Posterior vena cava (tissue), 2 donors: ENCODE measurements at places on chromosomes 6 and 20. TPM values are rescaled to one million over a fixed set of nuclear protein-coding genes. Genes with fewer than 3 reads are reported as not detected.
A peak's percentile ranks its signal among the peaks of the same experiment; 100 is the strongest.

DNA sequence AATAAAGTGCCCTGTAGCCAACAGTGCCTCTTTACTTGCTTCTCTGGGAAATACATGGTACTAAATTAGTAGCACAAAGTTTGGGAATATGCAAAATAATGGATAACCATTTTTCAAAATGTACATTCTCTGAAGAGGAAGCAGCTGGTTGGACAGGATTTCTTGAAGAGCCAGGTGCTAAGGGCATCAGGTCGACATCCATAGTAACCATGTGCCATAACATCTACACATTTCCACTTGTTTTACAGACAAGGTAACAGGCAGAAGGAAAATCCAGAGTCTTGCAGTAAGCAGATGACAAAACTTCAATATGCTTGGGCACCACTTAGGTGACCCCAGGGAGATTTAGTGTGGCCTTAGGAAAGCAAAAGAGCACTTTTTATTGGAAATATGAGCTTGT is 36.5 kb upstream of the SMIM28 start:
- no peak for DNase-seq

GRCh38 chr6:68834551-68834950 is 199.5 kb downstream of the ADGRB3 start:
- DNase-seq = no peak

- no peak for DNase-seq
These were observed 10.2 kb downstream of the DLL1 start for GRCh38 chr6:170280689-170281045.

- DNase-seq = no peak
These were observed 19.4 kb downstream of the MAP3K5 start for GRCh38 chr6:136772685-136773472.

GRCh38 chr20:986733-987355 is 15.3 kb downstream of the RSPO4 start:
- no peak for DNase-seq

DNA sequence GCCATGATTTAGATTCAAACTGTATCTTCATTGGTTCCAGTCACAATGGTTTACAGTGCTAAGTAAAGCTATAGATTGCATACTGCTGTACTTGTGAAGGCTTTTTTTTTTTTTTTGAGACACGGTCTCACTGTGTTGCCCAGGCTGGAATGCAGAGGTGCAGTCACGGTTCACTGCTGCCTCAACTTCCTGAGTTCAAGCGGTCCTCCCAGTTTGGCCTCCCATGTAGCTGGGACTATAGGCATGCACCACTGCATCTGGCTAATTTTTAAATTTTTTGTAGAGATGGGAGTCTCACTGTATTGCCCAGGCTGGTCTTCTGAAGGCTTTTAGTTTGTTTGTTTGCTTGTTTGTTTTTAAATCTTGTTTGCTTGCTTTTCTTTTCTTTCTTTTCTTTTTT is 24.9 kb downstream of the ITCH start:
- no peak for DNase-seq

DNA sequence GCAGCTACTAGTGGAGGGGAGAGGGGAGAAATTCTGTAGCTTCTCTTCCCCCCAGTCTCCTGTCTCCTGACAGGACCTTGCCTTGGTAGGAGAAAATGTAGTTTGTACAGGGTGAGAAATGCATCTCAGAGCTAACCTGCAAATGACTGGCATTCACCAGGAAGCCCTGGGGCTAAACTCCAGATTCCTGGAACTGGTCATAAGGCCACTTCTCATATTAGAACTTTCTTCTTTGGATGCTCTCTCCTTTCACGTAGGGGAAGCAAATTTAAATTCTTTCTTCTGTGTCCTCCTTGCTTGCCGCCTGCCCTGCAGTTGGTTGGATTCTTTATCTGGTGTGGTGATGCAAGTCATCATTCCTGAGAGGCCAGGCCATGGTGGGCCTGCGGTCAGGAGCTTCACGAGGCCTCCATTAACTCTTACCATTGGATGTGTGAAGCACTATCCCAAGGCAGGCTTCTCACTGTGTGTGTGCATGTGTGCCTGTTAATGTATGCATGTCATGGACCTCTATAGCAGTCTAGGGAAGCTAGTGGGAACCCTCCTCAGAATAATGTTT is 182.0 kb downstream of the PHF3 start:
- DNase-seq = no peak

DNA sequence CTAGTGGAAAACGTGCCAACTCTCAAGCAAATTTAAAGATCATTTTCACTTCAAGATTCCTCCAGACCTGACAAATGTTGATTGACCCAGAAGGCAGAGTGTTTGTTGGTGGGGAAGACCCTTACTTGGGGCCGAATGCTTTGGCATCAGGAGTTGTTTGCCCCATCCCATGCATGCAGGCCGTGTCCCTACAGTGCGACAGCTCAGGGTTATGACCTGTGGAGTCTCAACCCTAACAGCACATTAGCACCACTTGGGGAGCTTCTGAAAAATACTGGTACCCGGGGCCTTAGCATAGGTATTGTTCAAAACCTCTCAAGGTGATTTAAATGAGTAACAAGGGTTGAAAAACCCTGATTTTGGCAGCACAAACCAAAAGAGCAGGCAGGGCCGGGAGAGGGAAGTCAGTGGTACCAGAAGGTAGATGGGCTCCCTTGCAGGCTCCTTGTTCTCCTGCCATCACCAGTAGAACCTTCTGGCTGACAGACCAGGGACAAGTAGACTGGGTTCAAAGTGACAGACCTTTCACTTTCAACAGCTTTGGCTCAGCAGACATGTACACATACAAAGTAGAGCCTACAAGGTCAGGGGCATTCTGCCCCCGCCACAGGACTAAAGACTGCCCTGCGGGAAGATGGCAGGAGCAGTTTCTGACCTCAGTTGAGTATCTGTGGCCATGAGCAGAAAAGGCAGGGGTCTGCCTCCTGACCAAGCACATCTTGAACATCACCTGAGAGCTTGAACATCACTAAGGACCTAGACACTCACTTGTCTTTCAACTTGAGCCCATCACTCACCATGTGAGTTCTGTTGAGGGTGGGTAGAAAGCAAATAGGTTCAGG is 39.6 kb downstream of the PLCG1 start:
- peak; percentile 47 for DNase-seq

GRCh38 chr6:133262804-133263203 is 21.6 kb downstream of the EYA4 start:
- DNase-seq = no peak

DNA sequence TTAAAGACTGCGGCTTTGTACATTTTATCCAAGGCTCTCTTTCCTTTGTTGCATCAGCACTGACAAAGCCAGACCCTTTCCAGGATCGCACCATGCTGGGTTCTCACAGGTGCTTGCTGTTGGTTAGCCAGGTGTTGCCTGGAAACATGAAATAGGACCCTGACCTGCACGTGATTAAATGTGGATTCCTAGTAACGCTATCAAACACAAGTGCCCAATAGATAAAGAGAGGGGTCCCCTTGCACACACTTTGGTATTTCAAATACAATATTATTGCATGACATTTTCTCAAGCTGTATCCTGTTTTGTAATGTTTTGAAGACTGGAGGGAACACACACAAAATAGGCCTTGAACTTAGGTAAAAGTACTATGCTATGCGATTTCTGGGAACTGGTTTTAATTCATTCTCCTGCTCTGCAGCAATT is 73.3 kb downstream of the AKAP12 start:
- DNase-seq = no peak

DNA sequence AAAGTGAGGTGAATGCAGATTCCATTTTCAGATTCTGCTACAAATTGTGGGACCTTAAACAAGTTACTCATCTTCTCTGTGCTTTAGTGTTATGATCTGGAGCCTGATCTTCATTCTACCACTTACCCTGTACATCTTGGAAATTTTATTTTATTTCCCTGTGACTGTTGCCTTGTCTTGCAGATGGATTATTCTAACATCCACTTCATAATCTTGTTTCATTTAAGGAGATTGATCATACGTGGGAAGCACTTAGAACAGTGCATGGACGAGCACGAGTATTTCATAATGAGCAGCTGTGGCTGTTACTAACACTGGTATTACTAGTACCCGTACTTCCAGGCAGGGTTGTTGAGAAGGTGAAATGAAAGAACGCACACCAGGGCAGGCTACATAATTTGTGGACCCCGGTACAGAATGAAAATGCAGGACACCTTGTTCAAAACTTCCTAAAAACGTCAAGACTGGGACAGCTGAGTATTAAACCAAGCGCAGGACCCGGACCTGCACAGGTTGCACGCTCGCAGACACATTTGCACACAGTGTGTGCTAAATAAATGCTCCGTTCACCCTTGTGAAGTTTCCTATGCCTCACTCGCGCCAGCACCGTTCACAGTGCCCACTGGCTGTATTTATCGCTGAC is 535 bp upstream of the CCDC170 start:
- DNase-seq = no peak

DNA sequence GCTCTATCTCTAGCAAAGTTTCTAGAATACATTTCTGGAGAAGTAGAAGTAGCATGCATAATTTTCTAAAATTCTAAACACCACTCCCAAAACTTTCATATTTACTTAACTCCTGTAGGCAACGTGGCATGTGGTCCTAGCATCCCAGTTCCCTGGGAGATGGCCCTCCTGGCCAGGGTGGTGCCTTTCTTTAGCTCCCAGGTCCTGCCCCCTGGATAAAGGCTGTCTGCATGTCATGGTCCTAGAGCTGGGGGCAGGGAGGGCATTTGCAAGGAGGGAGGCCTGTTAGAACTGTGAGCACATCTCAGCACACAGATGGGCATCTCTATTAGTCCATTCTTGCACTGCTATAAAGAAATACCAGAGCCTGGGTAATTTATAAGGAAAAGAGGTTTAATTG is 485.6 kb upstream of the SULF2 start:
- DNase-seq = no peak

DNA sequence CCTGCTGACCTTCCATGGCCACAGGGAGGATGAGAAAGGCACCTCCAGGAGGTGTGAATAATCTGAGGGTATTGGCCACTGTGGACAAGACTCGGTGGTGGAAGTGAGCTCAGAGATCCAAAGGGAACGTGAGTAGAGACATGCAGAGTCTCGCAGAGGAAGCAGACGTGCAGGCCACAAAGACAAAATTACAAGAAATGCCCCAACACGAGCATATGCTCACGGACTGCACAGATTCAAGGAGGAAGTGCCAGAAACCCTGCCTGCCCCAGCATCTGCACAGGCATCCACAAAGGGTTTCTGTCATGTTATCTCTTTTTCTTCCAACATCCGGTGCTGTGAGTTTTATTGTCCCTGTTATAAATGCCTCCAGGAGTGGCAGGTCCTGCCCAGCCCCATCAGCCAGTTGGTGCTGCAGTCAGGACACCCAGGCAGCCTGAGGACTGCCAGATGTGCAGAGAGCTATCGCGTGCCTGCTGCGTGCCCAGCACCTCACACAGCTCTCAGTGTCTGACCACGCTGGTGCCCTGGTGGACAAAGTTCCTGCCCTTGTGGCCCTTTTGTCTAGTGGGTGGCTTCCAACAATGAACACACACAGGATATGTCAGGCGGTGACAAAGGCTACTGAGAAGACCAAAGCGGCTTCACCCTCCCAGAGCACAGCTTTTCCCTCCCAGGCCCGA is 34.0 kb upstream of the FANCE start:
- DNase-seq = no peak

- DNase-seq = no peak
These were observed 141.3 kb upstream of the PMEPA1 start for GRCh38 chr20:57851025-57851682.

GRCh38 chr20:32763202-32764004 is 1.2 kb downstream of the DNMT3B start:
- DNase-seq = no peak

- no peak for DNase-seq
These were observed 693 bp downstream of the HLA-F start for GRCh38 chr6:29723666-29724588.

DNA sequence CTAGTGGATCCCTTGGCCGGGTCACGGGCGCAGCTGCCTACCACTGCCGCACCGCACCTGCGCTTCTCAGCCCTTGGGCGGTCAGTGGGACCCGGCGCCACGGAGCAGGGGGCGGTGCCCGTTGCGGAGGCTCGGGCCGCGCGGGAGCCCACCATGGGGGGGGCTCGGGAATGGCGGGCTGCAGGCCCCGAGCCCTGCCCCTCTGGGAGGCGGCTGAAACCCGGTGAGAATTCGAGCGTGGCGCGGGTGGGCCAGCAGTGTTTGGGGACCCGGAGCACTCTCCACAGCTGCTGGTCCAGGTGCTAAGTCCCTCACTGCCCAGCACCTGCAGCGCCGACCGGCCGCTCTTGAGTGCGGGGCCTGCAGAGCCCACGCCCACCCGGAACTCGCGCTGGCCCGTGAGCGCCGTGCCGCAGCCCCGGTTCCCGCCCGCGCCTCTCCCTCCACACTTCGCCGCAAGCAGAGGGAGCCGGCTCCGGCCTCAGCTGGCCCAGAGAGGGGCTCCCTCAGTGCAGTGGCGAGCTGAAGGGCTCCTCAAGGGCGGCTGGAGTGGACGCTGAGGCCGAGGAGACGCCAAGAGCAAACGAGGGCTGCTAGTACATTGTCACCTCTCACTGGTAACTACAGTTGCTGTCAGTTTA is 120.5 kb upstream of the TMEM170B start:
- no peak for DNase-seq

GRCh38 chr20:17615645-17616479 is 46.0 kb downstream of the DSTN start:
- peak; percentile 76 for DNase-seq

DNA sequence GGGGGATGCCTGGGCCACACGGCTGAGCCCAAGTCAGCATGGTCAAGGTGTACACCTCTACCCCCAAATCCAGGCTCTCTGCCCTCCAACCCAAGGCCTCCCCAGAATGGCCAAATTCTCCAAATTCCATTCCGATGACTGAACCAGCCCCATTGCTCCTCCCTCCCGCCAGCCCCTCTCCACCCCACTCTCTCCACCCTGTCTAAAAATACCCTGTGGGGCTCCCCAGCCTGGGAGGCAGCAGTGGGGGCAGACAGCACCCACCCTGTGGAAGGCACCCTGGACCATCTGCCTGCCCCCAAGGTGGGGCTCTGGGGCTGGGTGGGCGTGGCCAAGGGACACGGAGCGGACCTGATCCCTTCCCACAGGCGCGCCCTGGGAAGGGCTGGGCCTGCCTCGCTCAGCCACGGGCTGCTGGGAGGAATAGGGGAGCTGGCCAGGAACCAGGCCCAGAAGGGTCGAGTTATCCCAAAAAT is 11.4 kb downstream of the TEAD3 start:
- no peak for DNase-seq

- DNase-seq = peak; percentile 82
These were observed at the start of gene ZNF512B for GRCh38 chr20:63969838-63970713. Gene ZNF512B (minus strand): TSS chr20:63969930. CDS start chr20:63967950, 1,980 bp downstream.

The GRM1 gene
- total RNA-seq = not detected

The GNAS-AS1 gene
- total RNA-seq = not detected

The GSTA3 gene
- not detected for total RNA-seq

The KIF6 gene
- 0.46 TPM for total RNA-seq

The VSTM2L gene
- total RNA-seq = 6.4 TPM

The CALHM5 gene
- 7.0 TPM for total RNA-seq

The NOTCH4 gene
- 17.3 TPM for total RNA-seq

The COL9A1 gene
- total RNA-seq = not detected

The C6orf52 gene
- total RNA-seq = not detected

The LTV1 gene
- total RNA-seq = 16.8 TPM
